ENCODE measurements at places on chromosomes 6 and 20.

DNA sequence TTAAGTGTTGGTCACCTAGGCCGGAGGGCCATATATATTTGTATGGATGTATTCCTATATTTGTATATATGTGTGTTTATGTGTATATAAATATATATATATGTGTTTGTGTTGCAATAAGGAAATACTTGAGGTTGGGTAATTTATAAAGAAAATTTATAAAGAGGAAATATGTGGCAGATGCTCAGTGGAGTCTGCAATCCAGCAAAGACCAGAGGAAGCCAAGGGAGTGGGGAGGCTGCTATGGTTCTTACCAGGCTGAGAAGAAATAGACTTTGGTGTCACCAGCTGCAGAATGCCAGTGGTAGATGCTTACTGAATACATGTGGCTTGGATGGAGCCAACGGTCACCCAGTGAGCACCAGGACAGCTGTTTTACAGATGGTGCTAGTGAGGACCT is 97.4 kb upstream of the ELOVL5 start:
- no peak for DNase-seq

- no peak for DNase-seq
These were observed 17.1 kb downstream of the RANBP9 start for GRCh38 chr6:13694562-13694961.

- DNase-seq: no peak
These were observed 29.1 kb downstream of the TRAM2 start for GRCh38 chr6:52547647-52548352.

GRCh38 chr6:170485159-170485558 is 67.9 kb downstream of the PSMB1 start:
- DNase-seq: no peak

GRCh38 chr6:122339661-122340060 is 59.8 kb upstream of the HSF2 start:
- no peak for DNase-seq

GRCh38 chr20:57791178-57791962 is 81.6 kb upstream of the PMEPA1 start:
- no peak for DNase-seq

DNA sequence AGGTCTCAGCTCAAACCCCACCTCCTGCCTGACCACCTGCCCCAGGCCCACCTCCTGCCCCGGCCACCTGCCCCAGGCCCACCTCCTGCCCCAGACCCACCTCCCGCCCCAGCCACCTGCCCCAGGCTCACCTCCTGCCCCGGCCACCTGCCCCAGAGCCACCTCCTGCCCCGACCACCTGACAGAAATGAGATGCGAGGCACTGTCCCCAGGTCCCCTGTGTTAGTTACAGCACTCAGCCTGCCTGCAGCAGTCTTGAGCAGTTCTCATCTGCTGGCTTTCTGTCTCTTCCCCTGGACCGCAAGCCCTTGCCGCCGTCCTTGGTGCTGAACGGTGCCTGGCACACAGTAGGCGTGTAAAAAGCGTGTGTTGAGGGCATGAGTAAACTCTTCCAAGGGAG is 79.5 kb downstream of the CDH4 start:
- DNase-seq: no peak

GRCh38 chr20:57747861-57748481 is 38.2 kb upstream of the PMEPA1 start:
- DNase-seq: no peak

- no peak for DNase-seq
These were observed at the start of gene TTBK1 for GRCh38 chr6:43242908-43243663. Gene TTBK1 (plus strand): TSS chr6:43243481. CDS start chr6:43246661, 3,180 bp downstream.

DNA sequence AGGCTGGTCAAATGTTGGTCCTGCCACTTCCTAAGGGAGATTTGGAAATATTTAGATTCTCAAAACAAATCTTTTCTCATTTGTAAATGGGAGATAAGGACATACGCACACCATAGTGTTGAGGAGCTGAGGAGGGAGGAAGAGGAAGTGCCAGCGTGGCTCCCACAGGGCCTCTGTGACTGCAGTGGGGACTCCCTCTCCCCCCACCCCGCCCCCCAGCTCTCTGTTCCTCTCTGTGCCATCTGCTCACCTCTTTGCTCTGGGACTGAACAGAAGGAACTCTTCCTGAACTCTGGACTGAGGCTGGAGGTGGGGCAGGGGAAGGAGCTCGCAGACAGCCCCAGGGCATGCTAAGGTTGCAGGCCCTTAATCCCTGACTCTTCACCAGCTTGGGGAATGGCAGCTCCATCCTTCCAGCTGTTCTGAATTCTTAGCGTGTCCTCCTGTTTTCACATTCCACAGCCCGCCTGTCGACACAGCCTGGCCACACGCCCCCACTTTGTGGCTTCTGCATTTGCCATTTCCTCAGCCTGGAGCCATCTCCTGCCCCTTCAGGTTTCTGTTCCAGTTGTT is 11.4 kb downstream of the DDX27 start:
- DNase-seq: no peak

DNA sequence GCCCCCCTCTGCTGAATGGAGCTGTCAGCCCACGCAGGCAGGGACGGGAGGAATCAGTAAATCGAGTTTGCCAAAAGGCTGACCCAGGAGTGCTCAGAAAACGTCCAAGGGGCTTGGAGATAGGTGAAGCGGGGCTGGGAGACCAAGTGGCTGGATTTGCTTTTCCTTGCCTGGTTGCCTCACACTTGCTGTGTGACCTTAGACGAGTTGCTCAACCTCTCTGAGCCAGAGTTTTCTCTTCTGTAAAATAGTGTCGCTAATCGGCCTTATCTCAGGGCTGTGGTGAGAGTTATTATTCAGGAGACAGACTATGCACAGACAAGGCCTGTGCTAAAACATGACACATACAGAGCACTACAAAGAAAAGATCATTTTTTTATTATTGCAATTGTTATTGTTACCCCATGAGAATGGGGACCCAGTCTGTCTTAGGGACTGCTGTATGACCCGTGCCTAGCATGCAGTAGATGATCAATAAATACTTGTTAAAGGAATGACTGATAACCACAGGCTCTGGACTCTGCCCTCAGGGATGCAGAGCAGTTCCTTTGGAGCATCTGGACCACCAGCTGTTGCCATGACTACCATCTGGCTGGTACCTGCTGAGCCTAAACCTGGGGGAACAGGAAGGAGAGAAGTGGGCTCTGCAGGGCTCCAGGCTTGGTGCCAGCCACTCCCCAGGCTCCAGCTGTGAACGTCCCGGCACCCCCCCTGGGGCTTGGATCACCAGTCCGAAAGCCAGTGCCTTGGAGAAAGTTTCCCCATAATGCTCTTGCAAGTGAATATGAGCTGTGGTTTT is 901 bp downstream of the KCNK15 start:
- no peak for DNase-seq

- no peak for DNase-seq
These were observed 136.4 kb downstream of the MTFR2 start for GRCh38 chr6:136113736-136114173.

DNA sequence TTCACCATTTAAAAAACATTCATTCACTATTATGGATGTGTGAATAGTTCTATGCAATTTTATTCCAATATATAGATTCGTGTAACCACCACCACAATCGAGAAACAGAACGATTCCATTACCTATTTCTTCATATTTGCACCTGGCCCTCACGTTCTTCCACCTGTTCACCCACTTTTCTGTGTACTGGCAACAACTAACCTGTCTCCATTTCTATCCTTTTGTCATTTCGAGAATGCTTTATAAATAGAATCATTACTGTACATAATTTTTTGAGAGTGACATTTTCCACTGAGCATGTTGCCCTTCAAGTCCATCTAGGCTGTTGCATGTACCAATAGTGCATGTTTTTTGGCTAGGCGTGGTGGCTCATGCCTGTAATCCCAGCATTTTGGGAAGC is 23.2 kb upstream of the STX11 start:
- no peak for DNase-seq

DNA sequence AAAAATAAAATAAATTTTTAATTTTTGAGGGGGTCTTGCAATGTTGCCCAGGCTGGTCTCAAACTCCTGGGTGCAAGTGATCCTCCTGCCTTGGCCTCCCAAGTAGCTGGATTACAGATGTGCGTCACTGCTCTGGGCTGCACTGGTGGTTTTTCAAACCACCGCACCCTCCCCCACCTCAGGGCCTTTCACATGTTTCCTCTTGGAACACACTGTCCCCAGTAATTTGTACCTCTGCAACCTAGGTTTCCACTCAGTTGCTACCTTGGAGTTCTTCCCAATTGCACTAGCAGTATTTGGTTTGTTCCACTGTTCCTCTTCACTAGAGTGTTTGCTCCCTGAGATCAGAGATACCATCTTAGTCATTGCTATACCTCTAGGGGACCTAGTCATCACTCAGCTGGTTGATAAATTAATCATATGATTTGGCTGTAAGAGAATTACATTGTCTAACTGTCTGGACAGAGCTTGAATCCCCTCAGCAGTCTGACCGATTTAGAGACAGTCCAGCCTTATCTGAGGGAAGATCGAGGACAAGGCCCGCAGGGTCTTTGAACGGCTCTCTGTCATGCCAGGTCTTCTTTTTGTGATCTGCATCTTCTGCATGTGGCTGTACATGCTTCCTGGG is 32.0 kb downstream of the CEP43 start:
- DNase-seq: no peak

DNA sequence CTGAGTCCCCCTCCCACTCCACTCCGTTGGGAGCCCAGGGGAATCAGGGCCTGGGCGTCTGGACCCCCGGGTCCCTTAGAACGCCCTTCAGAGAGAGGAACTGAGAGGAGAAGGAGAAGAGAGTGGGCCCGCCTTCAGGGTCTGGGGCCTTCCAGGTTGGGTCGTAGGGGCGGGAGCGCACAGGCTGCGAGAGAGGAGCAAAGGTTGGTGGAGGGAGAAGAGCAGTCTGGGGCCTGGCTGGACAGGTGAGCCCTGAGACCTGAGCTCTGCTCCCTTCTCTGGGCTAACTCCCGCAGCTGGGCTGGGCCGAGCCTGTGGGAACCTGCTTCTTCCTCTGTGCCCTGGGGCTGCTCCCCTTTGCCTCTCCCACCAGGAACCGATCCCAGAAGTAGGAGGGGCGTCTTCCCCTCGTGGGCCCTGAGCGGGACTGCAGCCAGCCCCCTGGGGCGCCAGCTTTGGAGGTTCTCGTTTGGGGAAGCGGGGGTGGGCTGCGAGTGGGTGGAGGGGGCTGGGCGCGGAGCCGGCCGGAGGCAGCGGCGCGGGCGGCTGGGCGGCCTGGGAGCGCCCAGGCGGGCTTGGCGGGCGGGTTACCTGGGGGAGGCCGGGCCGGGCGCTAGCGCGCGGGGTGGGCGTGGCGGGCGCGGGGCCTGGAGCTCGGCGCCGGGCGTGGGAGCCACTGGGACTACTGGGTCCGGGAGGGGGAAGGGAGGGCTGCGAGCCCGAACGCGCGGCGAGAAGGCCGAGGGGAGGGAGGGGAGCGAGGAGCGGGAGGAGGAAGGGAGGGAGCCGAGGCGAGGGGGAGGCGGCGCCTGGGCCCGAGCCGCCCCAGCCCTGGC is at the start of gene DDR1:
Gene DDR1 (plus strand): TSS at position 835 of the 836 bp plus-strand sequence. CDS start 4,211 bp downstream, outside the sequence.
- DNase-seq: no peak

DNA sequence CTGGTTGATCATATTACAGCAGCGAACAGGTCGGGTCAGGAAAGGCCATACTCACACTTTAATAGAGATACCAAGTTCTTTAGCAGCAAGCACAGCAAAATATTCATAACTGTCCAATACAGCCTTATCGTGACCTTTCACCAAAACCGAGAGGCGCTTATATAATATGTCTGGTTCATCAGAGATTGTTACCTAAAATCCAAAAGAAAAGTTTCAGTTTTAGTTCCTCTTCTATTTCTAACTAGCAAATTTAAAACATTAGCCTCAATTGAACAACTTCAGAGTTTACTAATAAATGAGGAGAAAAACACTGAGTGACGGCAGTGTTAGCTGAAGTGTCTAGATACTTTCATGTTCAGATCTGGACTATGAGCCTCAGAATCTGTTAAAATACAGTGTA is 5.9 kb downstream of the MRPS10 start:
- DNase-seq: no peak

DNA sequence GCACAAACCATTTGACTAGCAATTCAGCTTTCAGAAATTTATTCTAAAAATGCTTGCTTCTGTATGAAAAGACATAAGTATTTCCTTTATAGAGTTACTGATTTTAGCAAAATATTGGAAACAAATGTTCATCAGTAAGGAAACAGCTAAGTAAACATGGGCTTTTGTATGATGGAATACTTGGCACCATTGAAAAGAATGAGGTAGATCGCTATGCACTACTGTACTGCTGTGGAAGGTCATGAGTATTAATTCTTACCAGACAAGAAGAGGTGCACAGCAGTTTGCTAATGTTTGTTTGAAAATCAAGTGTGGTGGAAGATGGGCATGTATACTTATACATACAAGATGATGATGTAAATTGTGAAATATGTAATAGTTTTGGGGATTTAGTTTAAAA is 73.0 kb downstream of the FARS2 start:
- DNase-seq: no peak

All from stimulated activated CD4-positive, alpha-beta T cell treated with anti-CD3 and anti-CD28 coated beads, Interleukin-1b, Interleukin-23, amount 100 ng/mL, for 1 hour (primary cell).